ENCODE measurements at places on chromosomes 12 and 14.
A peak's percentile ranks its signal among the peaks of the same experiment; 100 is the strongest.

- DNase-seq, result no peak
Measured at GRCh38 chr12:26647088-26647487, 185.9 kb downstream of the ITPR2 start.

GRCh38 chr12:112900298-112901145, 6.2 kb upstream of the OAS1 start:
- DNase-seq, result no peak

- no peak for DNase-seq
Measured at GRCh38 chr12:85794531-85794930, 41.7 kb downstream of the RASSF9 start.

- no peak for DNase-seq
Measured at GRCh38 chr12:108609537-108610335, 11.9 kb upstream of the TMEM119 start.

DNA sequence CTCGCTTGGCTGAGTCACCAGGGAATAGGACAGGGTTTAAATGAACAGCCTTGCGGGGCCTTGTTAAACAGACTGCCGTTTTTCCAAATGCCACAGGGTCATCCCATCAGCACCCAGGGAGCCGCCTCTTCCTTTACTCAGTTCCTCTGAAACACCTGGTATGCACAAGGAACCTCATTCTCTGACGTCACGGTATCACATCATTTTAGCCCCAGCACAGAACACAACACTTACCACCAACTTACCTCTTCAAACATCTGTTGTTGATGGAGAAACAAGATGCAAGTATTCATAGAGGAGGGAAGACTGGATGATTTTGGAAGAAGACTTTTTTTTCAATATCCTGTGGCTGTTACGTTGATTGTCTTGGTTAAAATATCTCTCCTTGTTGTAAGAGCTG, 535.3 kb upstream of the TMEM132C start:
- DNase-seq, result no peak

GRCh38 chr14:100279563-100279962, 26.7 kb downstream of the SLC25A29 start:
- DNase-seq, result no peak

DNA sequence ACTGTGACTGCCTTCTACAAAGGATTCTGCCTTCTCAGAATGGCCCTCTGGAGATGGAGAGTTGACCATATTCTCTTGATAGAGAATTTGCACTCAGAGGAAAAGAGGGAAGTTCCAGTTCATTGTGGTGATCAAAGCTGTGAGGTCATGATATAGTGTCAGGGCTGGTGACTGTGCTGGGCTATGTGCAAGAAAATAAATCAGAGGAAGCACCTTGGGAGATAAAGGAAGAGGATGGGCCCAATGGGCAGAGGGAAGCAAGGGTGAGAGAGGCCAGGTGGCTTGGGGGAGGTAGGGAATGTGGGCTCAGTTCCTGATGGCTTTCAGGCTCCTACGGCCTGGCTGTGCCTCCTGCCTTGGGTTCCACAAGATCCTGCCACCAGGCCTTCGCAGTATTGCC, 145.8 kb downstream of the SLC8A3 start:
- no peak for DNase-seq

- DNase-seq, result no peak
Measured at GRCh38 chr12:130873106-130873795, 1.4 kb downstream of the RAN start.

DNA sequence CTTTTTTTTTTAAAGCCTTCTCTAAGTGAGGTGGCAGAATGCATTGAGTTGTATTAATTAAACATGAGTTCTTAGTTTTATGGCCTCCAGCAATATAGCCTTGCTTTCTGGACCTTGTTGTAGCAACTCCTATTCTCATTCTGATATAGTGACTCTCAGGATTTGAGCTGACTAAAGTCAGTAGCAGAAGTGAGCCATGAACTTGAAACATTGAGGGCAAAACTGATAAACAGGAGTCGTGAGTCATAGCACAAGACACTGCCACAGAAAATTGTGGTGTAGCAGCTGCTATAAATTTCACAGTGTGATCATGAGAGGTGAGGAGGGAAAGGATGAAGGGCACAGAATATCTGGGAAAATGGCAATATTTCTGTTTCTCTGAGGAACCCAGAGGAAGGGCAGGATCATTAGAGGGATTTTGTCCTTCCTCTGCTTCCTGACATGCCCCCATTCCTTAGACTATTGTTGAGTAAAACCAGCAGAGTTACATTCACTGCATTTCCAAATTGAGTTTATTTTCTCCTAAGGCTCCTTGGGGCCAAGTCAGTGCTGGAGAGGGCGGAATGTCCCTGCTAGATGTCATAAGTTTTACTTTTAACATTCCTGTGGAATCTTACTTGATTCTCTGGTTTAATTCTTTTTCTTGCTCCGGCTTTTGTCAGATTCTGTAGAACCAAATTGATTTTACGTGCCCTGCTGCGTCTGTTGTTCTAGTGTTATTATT, 7.5 kb downstream of the KLRG1 start:
- peak; percentile 26 for DNase-seq

GRCh38 chr12:114625294-114625851, 58.6 kb downstream of the TBX3 start:
- no peak for DNase-seq

- DNase-seq, result no peak
Measured at GRCh38 chr14:63286071-63286470, 32.7 kb downstream of the GPHB5 start.

DNA sequence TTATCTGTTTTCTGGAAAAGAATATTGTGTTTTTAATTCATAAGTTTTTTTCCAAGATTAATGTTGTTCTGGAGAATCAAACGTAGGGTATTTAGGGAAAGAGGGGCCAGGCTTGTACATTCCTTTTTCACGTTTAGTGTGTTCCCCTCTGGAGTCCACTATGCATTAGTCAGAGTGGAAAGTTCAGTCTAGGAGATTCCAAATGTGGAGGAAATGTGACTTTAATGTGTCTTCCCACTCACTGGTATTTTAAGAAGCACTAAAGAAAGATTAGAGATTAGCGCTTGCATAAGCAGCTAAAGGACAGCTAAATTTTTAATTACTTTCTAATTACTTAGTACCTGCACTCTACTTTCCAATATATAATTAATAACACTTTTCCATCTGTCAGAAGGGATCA, 4.4 kb upstream of the PDE6H start:
- DNase-seq, result no peak

DNA sequence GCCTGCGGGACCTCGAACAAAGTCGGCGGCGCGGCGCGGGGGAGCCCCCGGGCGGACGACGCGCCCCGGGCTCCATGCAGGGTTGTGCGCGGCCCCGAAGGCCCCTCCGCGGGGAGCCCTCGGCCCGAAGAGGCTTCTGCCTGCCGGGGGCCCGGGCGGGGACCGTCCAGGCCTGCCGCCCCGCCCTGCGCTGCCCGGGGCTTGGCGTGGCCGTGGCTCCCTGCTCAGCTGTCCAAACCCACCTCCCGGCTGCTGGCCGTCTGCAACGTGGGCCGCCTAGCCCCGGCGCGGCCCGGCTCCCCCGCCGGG, 670 bp downstream of the DYRK2 start:
- no peak for DNase-seq

DNA sequence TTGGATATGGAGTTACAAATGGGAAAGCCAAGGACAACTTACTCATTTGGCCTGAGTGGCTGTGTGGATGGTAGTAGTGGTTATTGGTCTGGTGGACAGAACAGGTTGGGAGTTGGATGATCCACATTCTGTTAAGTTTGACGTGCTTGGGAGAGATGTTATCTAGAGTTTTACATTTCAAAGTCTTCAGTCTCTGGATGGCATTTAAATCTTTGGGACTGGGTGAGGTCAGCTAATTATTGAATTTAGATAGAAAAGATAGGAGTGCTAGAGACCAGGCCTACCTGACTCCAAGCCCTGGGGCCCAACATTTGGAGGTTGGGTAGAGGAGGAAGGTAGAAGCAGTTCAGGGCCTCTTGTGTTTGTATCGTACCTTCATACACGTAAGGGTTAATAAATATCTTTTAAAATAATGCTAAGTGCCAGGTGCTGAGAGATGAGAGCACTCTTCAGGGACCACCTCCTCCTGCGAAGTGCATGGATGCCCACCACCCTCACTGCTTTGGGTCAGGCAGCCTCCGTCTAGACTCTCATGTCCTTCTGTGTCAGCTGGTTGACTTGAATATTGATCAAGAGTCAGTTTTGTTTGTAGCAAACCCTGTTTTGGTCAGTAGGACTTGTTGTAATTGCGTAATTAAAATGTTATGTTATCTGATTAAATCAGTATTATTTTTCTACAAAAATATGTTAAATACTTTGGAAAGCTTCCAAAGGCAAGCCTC, 460.4 kb upstream of the RGS6 start:
- DNase-seq, result no peak

DNA sequence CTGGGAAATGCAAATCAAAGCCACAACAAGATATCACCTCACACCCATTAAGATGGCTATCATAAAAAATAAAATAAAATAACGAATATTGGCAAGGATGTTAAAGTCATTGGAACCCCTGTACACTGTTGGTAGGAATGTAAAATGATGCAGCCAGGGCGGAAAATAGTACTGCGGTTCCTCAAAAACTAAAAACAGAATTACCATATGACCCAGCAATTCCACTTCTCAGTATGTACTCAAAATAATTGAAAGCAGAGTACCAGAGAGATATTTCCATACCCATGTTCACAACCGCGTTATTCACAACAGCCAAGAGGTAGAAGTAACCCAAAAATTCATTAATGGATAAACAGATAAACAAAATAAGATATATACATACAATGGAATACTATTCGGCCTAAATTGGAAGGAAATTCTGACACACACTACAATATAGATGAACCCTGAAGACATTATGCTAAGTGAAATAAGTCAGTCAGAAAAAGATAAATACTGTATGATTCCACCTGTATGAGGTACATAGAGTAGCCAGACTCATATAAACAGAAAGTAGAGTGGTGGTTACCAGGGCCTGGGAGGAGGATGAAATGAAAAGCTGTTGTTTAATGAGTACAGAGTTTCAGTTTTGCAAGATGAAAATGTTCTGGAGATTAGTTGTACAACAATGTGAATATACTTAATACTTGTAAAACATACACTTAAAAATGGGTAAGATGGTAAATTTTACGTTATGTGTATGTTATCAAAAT, 84.6 kb downstream of the TXNDC16 start:
- no peak for DNase-seq

- no peak for DNase-seq
Measured at GRCh38 chr14:19799880-19800279, 3.7 kb upstream of the OR4N2 start.

DNA sequence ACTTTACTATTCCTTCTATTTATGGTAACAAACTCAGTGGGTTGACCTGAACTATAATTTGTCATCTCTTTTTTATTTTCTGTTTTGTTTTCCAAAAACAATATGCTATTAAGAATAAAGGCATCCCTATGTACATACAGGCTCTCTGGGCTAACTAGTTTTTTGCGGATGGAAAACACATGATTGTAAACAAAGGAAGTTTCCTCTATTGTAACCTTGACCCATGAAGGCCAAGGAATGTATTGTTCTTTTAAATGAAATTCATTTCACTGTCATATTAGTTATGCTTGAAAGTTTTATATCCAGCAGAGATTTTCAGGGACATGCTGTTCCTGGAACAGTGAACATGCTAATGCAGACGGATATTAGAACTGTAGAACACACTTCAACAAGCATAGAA, 705.0 kb upstream of the SEL1L start:
- no peak for DNase-seq

- no peak for DNase-seq
Measured at GRCh38 chr14:36097356-36097755, 79.2 kb downstream of the PTCSC3 start.

DNA sequence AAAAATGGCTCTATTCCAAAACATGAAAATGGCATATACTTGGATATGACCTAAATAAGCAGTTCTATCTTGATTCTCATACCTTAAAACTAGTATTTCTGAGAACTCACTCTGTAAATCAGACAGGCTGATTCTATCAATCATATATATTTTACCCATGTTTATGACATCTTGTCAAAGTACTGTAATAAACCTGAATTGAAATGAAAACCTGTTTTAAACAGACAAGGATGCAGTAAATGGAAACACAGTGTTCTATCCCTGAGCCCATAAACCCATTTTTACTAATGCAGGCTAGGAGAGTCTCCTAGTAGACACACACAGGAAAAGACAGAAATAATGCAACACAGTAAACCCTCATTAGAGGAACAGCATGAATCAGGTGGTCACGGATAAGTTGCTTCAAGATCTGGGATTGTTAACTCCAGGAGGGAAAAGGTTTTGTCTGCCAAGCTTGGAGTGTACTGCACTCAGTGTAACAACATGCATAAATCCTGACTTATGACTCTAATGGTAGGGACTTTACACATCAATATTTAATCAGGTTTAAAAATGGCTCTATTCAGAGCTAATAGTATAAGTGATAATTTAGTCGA, 93.6 kb upstream of the CPNE8 start:
- DNase-seq, result no peak

DNA sequence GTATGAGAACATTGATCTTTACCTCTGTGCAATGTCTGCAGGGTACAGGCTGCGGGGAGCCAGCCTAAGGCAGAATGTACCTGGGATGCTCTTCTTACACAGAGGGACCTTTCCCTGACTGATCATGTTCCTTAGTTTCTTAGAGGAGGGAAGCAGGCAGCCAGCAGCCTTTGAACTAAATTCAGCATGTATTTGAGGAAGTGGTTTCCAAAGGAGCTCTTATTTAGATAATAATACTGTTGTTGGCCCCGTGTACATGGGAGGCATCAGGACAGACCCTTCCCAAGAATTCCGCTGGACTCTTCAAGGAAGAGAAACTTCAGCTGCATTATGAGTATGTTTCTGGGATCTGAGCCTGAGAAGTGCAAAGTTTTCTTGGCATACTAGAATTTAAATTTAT, 98.8 kb downstream of the CCDC92 start:
- DNase-seq, result no peak

DNA sequence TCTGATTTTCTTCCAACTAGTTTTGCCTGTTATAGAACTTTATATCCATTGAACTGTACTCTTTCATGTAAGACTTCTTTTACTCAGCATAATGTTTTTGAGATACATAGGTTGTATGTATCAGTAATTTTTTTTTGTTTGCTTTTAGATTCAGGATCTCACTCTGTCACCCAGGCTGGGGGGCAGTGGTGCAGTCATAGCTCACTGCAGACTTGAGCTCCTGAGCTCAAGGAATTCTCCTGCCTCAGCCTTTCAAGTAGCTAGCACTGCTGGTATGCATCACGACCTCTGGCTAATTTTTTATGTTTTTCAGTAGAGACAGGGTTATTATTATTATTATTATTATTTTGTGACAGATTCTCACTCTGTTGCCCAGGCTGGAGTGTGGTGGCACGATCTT, 65.0 kb upstream of the DDHD1 start:
- no peak for DNase-seq
